ENCODE measurements at places on chromosomes 2 and 18.
A peak's percentile ranks its signal among the peaks of the same experiment; 100 is the strongest.

DNA sequence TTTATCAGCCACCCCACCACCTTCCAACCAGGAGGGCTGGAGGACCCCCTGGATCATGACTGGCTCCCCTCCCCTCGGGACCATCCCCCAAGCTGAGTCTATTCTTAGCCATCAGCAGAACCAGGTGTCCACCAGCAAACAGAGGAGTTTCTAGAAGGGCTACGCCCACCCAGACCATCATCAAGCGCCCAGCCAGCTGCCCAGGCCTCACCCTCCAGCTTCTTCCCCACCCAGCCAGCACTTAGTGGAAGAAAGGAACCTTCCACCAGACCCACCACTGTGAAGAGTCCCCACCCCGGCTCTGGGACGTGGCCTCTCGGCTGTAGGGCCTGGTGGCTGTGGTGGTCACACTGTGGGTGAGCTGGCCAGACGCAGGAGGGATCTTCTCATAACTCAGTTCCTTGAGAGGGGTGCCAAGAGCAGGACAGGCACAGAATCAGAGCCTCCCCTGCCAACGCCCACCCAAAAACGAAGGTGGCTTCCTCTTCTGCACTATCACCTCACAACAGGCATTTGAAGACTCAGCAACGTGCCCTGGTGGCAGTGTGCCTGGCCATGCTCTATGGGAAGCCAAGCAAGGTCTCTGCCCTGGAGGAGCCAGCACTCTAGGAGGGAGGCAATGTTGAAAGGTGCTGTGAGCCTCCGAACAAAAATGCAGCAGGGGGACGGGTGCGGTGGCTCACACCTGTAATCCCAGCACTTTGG lies 19.0 kb downstream of the BIN1 start:
- no peak for DNase-seq

DNA sequence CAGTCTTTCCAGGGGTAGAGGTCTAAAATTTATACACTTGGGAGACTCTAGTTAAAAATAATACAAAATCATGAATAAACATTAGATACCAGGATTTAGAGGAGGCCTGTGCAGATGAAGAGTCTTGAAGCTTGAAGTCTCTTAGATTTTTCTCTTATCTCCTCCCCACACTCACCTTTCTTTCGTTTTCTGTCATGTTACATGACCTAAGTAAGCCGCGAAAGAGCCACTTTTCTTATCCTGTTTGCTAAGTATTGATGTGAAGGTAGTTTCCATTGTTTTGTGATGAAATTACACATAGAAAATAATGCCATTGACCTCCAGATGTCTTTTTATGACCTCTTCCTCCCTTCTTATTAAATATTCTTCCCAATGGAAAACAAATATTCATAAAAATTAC lies 367.8 kb downstream of the LRRTM1 start:
- no peak for DNase-seq

DNA sequence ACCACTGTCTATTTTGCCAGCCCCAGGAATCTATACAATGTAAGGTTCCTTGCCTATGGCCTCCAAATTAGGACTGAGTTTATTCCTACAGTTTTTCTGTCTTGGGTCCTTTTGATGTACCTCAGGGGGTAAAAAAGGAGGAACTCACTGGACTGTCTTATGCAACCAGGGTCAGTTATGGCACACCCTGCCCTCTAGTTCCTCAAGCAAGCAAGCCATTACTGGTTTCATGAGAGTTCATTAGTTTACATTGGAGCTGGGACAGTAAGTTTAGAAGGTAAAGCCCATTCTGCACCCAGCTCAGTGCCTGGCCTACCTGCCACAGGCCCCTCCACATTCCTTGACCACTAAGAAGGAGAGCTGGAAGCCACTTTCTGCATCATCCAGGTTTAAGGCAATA lies 68.7 kb upstream of the WIPF1 start:
- DNase-seq = no peak

GRCh38 chr2:221529943-221530652 lies 42.0 kb downstream of the EPHA4 start:
- DNase-seq = no peak

- DNase-seq = no peak
These were observed 8.1 kb upstream of the GREB1 start for GRCh38 chr2:11525762-11526161.

DNA sequence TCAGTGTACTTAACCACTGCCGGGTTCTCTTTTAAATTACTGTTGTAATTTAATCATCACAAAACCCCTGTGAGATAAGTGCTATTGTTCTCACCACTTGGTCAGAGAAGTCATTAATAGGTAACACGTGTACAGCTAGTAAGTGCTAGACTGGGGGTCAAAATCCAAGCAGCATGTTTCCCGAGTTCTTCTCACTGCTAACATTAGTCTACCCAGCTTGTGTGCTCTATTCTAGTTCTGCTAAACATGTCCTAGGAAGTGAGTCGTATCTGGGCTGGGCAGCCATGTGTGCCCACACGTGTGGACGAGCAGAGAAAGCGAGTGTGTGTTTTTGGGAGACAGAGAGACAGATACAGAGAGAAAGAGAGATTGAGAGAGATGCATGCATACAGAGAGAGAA lies 94.1 kb downstream of the BIN1 start:
- DNase-seq = no peak

GRCh38 chr18:32770054-32770665 lies 2.7 kb downstream of the KLHL14 start:
- no peak for DNase-seq

DNA sequence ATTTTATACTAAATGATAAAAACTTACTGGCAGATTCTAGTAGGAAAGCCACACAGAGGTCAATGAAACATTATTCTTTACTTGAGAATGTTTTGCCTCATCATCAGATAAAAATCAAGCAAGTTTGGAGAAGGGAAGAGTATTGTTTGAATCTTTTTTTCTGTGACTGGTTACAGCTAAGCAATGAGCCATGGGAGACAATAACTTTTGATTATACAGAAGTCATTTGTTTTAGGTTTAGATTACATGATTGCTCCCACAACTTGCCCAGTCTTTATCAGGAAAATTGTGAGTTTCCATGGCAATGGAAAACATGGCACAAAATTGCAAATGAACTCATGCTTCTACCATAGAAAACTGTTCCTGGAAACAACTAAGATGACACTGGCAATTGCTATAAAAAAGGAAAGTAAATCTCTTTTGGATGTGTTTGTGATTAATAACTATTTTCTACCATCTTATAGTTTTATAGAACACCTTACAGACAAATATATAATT lies 476.8 kb downstream of the MBD2 start:
- peak; percentile 40 for DNase-seq

GRCh38 chr2:10457846-10458598 lies 9.9 kb upstream of the ODC1 start:
- DNase-seq = no peak

DNA sequence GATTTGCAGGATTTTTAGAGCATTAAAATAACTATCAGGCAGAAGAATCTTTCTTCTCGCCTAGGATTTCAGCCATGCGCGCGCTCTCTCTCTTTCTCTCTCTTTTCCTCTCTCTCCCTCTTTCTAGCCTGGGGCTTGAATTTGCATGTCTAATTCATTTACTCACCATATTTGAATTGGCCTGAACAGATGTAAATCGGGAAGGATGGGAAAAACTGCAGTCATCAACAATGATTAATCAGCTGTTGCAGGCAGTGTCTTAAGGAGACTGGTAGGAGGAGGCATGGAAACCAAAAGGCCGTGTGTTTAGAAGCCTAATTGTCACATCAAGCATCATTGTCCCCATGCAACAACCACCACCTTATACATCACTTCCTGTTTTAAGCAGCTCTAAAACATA lies 137.0 kb downstream of the MEIS1 start:
- peak; percentile 59 for DNase-seq

Measured in brain (organoid and tissue), 16 donors.